ENCODE measurements at places on chromosomes 6 and 20.

- DNase-seq, result no peak
Observed at GRCh38 chr20:15107931-15108330, 770.5 kb upstream of the FLRT3 start.

DNA sequence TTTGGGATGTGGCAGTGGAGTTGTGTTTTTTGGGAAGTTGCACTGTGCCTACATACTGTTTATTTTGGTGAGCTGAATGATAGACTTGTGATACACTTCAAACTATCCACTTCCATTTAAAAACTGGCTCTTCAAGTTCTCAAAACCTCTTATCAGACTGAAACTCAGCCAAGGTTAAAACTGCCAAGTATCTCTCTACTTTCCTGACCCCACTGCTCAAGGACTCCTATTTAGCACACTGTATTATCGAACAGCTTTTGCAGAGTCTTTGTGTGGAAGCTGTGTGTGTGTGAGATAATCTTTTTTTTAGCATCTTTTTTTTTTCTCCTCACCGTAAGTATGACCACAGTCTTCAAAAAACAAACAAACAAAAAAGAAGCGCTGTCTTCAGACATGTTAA is 21.1 kb downstream of the STX11 start:
- DNase-seq, result no peak

DNA sequence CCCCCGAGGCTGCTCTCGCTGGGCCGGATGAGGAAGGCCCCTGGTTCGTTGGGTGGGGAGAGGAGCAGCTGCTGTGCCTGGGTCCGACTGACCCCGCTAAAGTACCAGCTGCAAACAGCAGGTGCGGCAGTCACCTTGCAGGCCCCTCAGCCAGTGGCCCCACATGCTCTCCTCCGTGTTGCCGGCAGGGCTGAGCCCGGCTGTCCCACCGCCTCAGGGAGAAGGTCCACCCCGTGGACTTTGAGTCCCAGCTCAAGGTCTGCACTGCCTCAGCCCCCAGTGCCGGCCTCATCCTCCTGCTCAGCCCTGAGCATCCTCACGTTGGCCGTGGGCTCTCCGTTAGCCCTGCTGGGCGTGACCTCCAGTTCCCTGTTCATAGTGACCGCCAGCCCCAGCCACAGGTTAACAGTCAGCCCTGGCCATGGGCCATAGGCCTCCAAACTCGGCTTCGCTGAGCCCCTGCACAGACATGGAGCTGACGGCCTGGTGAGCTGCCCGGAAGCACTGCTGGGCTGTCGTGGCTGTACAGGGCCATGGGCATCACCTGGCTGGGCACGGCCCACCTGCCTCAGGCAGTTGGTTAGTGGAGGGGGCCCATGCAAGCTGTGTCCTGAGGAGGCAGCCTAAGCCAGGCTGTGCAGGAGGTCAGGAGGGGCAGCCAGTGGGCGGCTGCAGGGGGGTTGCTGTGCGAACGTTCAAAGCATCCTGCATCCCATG is 3.1 kb downstream of the SRMS start:
- DNase-seq, result no peak

- DNase-seq, result no peak
Observed at GRCh38 chr20:57590485-57591288, 29.5 kb downstream of the ZBP1 start.

GRCh38 chr6:106749609-106750008 is 120.2 kb downstream of the QRSL1 start:
- DNase-seq, result no peak

DNA sequence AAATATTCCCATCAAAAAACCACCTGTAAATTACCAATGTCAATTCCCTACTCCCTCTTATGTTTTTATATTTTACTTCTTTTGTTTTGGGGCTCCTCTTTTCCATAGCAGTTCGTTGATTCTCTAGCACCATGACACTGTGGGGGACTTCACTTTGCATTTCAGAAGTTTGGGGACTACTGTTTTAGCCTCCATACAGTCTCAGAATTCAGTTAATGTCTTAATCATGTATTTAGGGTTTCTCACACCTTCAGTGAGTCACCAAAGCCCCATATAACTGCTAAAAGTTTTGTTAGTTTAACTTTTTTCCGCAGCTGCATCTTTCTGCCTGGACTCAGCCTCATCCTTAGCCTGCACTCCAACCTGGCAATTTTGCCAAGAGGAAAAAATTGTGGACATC is 20.7 kb upstream of the AIG1 start:
- DNase-seq, result no peak

DNA sequence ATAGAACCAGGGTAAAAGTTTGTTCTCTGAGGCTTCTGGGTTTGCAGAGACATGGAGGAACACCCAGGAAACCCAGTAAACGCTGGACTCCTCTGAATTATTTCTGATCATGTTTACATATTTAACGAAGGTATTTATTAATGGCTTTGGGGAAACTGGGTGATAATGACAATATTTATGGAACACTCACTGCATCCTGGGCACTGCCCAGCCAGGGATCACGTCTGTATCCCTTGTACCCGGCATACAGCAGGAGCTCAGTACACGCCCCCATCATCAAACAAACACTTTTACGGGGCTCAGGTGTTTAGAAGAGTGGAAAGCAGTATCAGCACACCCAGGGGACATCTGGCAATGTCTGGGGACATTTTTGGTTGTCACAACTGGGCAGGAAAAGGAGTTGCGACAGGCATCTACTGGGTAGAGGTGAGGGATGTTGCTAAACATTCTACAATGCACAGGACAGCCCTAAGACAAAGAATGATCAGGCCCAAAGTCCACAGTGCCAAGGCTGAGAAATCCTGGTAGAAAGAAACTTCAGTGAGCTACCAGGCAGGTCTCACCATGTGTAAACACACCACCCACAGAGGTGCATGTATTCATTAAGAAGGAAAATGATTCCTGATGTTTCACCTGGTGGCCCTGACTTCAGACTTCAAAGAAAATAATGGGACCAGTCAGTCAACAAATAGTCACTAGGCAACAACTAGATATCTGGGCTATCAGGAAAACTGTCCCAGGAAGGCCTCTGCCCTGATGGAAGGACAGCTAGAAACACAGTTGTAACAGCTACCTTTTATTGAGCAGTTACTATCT is 35.3 kb downstream of the ZMYND8 start:
- no peak for DNase-seq

DNA sequence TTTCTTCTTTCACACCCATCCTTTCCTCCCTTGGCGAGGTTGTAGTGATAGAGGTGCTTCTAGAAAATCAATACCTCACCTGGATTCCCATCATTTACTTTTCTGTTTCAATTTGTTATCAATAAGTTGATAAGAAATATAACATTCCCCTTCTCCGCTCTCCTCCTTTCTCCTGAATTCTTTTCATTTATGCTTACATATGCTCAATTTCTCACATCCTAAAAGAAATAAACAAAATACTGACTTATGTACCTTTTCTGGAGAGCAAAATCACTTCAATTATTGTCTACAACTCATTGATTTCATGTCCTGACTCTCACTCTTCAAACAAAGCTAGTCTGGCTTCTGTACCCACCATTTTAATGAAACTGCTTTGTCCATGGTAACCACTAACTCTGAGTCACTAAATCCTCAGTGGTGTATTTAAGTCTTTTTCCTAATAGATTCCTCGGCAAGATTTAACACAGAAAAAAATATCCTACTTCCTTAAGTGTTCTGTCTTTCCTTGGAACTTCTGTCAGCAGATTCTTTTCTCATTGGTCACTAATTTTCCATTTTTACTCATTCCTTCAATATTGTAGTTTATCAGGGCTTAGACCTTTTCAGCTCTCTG is 289.6 kb downstream of the RFPL4B start:
- no peak for DNase-seq

- no peak for DNase-seq
Observed at GRCh38 chr6:15243910-15244619, 1.8 kb upstream of the JARID2 start.

GRCh38 chr6:29792123-29793035 is 35.2 kb upstream of the HLA-G start:
- DNase-seq, result no peak

DNA sequence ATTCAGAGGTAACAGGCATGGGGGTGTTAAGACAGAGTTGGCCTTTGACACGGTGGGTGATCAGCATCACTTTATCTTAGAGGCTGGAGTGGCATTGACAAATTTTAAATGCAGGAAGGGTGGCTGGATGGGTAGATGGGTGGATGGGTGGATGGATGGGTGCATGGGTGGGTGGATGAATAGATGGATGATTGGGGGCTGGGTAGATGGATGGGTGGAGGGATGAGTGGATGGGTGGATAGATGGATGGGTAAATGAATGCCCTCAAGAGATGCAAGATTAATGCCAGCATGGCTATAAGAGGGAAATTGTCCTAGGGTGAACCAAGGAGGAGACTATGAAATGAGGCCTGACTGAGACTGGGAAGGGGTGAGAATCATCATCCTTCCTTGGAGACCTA is 18.4 kb downstream of the ITPR3 start:
- DNase-seq, result no peak

Data from NCI-H446 (cell line).